H4 (cell line): ENCODE measurements at places on chromosomes 1 and 21. TPM values are rescaled to one million over a fixed set of nuclear protein-coding genes. Genes with fewer than 3 reads are reported as not detected.
A peak's percentile ranks its signal among the peaks of the same experiment; 100 is the strongest.

DNA sequence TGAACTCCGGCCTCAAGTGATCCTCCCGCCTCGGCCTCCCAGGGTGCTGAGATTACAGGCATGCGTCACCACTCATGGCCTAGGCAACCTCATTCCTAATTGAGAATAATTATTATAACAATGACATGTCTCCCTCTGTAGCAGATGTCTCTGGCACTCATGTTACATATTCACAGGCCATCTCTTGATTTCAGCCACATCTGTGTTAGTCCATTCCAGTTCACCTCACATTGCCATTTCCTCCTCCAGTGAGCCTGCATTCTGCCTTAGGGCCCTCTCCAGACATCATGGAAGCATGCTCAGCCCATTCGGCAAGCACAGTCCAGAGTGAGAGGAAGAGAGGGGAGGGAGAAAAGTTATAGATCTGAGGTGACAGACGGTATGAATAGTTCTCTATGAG, 32.5 kb downstream of the CDKN2C start:
- DNase-seq = no peak

SPRR4 gene
- total RNA-seq = not detected in 2 replicates

RBP7 gene
- total RNA-seq = not detected in 2 replicates

DNA sequence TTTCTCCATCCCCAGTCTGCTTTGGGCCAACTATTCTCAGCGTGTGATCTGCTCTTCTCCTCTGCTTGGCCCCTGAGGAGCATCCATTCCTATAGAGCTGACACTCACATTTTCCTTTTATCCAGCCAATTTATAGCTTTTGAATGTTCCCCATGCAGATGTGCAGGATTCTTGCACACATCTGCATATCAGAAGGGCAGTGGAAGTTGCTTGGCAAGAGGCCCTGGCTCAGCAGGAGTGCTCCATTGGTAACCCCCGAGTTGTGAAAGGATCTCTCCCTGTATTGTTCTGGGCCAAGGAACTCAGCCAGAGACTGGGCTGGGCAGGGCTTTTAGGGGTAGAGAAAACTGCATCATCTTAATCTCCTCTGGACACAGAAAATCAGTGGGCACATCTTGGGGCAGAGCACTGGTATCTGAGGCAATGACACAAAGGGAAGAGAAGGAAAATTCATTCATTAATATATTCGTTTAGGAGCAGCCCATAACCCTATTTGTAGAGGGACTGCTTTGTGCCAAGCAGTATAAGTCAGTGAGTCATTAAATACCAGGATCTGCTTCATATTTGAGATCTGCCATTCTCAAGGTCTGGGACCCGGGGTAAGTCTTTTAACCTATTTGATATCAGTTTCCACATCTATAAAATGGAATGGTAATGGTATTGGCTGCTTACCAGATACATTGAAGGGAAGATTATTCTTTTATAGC, 31.0 kb upstream of the BEND5 start:
- no peak for DNase-seq

FGR gene
- not detected in 2 replicates for total RNA-seq

- DNase-seq = no peak
Measured at GRCh38 chr1:152034324-152034653, 2.5 kb downstream of the S100A11 start.

SLC45A1 gene
- 0.31 TPM in 1 of 2 replicates, not detected in the other for total RNA-seq

CD46 gene
- total RNA-seq = 41.5 and 55.6 TPM in 2 replicates

LZIC gene
- total RNA-seq = 27.4 and 37.8 TPM in 2 replicates

- DNase-seq = no peak
Measured at GRCh38 chr1:95641386-95641785, 407.4 kb downstream of the RWDD3 start.

DNA sequence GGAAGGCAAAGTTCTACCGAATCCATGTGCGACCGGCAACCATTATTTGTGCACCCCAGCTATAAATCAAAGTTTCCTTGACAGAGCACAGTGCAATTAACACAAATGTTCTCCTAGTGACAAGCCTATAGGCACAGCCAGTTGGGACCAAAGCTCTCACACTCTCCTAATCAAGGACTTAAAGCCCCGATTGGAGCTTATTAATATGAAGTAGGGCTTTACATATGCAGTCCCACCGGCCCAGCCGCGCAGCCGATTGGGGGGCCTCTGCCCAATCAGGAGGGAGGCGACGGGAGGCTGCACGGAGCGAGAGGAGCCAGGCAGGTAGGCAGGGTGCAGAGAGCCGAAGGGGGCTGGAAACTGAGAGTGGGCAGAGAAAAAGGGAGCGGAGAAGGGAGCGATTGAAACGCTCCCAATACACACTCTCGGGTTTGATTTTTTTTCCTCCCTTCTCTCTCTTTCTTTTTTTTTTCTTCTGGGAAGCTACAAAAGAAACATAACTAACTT, at the start of gene ESRRG:
Gene ESRRG (minus strand): TSS at position 156 of the 507 bp plus-strand sequence. CDS start 130 bp downstream, at position 26.
- DNase-seq = no peak

- no peak for DNase-seq
Measured at GRCh38 chr1:184219414-184219813, 167.4 kb upstream of the C1orf21 start.

FCRLA gene
- not detected in 2 replicates for total RNA-seq

GRCh38 chr1:113859478-113860175, 11.9 kb downstream of the PTPN22 start:
- DNase-seq = no peak

- no peak for DNase-seq
Measured at GRCh38 chr1:181099152-181100014, 10.9 kb downstream of the IER5 start.

GFI1 gene
- total RNA-seq = 0.17 and 0.80 TPM in 2 replicates

GRCh38 chr1:28864695-28865094, 49.7 kb upstream of the EPB41 start:
- no peak for DNase-seq

NKAIN1 gene
- total RNA-seq = 0.68 and 0.76 TPM in 2 replicates

DNA sequence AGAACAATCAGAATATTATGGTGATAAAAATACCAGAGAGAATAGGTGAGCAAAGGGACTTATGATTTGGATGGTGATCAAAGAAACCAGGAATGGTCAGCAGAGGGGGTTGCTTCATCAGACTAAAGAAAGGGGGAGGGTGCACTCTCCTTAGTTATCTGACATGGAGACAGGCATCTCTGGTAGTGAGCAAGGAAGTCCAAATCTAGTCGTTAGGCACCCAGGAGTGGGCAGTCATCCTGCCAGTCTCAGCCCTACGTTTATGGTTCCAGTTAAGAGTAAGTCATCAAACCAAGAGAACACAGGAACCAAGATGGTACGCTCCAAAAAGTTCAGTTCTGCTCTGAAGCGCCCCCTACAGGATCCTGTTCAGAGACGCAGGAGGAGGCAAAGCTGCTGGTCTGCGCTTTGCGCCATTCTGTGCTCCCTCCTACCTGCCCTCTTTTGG, 28.6 kb downstream of the EBNA1BP2 start:
- peak; percentile 28 for DNase-seq

DNA sequence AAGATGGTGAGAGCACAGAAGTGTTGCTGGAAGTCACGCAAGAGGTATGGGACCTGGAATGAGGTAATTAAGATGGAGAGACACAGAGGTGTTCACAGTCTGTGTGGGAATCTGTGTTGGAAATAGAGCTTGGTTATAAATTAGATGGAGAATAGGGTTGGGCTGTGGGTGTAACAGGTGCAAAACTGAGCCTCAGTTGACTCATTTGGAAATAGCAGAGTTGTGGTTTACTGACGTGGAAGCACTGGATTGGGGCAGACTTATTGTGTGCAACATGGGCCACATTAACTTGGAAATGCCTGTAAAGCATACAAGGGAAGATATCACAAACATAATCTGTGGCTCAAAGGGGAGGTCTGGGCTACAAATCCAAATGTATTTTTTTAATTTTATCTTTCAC, 13.0 kb downstream of the CAMSAP2 start:
- DNase-seq = no peak

GRCh38 chr1:145714524-145715111, 4.7 kb upstream of the CD160 start:
- DNase-seq = no peak

- DNase-seq = no peak
Measured at GRCh38 chr1:191026828-191027227, 549.2 kb upstream of the BRINP3 start.

- peak; percentile 31 for DNase-seq
Measured at GRCh38 chr1:55257958-55258357, 42.8 kb upstream of the USP24 start.

DNA sequence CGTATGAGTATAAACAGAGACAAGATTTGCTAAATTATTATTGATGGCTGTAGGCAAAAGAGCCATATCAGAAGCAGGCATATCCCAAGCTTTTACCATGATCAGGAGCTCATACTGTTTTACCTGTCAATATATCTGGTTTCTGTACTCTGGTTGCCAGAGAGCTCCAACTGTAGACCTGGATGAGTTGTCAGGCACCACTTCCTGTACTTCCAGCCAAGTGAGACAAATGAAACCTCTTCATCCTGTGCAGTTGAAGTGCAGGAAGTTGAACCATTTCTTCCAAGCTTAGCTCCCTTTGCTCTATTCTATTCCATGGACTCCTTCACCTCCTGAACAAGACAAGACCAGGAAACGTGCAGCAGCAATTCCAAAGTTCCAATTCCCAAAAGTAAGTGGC, 115.6 kb downstream of the ZNF281 start:
- no peak for DNase-seq

DNA sequence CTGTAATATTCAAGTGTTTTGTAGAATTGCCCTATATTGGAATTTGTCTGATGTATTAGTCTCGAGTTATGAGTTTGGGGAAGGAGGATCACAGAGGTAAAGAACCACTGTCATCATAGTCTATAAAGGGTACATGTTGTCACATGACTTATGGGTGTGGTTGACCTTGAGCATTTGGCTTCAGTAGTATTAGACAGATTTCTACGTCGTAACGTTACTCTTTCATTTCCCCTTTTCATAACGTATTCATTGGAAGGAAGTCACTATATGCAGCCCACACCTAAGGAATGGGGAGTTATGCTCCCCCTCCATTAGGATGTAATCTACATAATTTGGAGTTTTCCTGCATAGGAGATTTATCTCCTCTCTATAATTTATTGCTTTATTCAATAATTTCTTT, 110.1 kb upstream of the VAV3 start:
- DNase-seq = no peak

DNA sequence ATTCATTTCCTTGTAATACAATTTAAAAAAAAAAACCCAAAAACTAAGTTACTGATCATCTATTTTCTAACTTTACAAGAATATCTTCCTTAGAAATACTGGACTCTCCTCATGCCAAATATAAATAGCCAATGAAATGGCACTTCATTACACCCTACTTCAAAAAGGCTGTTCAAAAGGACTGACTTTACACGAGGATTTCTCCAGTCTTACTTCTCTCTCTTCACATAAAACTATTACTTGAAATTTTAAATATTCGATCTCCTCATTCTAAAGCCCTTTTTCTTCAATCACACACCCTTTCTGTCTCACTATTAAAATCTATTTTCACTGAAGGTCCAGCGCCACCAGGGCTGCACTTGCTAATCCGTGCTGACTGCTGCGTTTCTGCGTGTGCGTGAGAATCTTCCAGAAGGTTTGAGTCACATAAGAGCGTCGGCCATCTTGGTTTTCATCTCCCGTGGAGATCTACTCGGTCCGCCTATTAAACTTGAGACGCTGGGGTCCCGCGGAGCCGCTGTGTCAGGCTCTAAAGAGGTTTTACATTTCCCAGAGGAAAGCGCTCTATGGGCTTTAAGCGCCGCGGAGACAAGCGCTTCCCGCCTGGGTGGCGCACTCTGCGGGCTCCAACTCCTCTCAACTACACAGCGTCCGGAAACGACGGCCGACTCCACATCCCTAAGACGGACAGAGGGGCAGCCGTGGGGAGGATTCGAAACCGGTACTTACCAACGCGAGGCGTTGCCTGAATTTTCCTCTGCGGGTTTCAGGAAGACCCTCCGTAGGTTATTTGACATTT, 631 bp downstream of the LRIF1 start:
- DNase-seq = no peak

CAMK2N1 gene
- 3.6 and 4.0 TPM in 2 replicates for total RNA-seq

- no peak for DNase-seq
Measured at GRCh38 chr1:221716713-221717484, 25.0 kb downstream of the DUSP10 start.

TACSTD2 gene
- not detected in 2 replicates for total RNA-seq

IGSF8 gene
- total RNA-seq = 13.7 and 20.7 TPM in 2 replicates

GRCh38 chr1:20102875-20103274, 16.5 kb downstream of the PLA2G2D start:
- DNase-seq = peak; percentile 81

GRCh38 chr1:59258412-59259032, 38.4 kb upstream of the FGGY start:
- no peak for DNase-seq

DNA sequence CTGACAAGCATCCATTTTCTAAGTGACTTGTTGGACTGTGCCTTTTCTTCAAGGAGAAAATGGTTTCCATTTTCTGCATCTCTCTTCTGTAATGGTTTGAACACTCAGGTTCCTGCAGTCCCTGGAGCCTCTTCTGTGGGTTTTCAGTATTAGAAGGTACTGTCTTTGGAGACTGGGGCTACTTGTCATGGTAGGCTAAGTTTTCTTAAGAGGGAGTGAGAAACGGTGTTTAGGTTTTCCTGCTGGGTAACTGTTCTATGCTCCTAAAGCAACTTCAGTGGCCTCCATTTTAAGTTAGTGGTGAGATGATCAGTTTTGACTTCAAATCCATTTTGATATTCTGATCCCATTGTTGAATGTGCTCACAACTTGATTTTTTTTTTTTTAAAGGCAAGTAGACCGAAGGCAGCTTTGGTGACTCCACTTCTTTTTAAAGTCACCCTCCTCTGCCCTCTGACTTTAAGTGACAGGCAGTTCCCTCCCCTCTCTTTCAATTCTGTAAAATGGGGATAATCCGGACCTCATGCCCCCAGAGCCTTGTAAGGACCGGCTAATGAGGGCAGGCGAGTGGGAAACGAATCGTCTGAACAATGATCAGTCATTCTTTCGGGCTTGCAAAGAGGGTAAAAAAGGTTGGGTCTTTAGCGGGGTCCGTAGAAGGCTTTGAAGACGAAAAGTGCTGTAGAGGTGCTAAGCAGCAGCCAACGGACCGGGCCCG, 1.0 kb upstream of the ARID1A start:
- no peak for DNase-seq

DNA sequence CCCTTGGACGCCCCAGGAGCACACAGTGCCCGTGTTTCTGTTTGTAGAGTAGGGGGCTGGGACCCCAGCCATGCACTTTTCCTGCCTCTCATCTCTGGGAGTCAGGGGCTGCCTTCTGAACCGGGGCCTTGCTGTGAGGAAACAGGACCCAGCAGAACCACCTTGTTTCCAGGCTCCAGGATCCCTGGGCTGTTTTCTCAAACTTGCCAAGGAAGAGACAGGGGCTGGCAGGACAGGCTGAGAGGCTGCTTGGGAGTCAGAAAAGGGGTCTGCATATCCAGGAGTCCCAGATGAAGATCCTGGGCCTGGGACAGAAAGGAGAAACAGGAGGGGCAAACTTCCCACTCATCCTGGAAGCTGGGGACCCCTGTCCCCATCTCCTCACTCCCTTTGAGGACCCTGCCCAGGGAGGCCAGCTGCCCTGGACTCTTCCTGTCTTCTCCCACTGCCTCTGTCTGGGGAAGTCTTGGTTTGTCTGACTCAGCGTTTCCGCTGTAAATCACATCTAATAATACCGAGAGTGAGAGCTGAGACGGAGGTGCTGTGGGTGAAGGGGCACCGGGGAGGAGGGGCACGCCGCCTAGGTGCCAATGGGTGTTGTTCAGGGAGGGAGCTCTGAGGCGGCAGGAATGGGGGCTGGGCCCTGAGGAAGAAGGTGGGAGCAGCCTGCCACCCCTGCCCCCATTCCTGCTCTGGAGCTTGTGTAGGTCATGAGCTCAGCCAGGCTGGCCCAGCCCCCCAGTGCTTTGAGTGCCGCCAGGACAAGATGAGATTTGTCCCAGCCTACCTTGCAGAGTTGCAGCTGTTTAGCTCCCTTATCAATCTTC, 16.7 kb downstream of the POU3F1 start:
- peak; percentile 86 for DNase-seq
